ENCODE measurements at places on chromosomes 7 and 10.

GRCh38 chr7:105689067-105689819 lies 108.0 kb upstream of the EFCAB10 start:
- no peak for DNase-seq

DNA sequence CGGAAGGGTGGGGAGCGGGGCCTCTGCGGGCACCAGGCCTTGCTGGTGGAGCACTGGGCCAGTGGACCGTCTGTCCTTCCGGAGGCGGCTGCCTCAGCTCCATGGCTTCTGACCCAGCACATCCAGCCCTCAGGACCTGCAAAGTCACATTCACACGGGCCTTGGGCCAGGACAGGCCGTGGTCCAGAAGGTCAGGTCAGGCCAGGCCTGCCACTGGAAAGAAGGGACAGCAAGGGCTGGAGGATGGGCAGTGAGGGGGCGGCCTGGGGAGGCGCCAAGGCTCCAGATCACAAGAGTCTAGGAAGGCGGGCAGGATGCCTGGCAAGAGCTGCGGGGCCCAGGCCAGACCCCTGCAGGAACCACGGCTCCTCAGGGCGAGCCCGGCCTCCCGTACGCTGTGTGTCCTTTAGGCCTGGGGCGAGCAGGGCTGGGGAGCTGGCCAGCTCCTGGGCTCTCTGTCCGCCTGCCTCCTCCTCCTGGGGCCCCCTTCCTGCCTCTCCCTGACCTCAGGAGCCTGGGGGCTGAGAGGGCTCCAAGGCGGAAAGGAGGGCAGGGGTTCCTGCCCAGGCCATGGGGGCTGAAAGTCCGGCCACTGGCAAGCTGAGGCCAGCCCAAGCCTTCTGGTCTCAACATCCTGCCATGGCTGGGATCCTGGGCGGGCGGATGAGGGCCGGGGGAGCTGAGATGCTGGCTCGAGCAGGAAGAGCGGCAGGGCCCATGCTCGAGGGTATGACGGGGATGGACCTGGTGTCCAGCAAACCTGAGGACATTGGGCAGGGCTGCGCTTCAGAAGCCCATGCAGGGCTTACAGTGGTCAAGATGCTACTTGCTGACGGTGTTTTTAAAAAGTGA lies 225.8 kb downstream of the ELFN1 start:
- DNase-seq: no peak

GRCh38 chr7:128030263-128030653 lies 979 bp downstream of the LRRC4 start:
- DNase-seq: no peak

DNA sequence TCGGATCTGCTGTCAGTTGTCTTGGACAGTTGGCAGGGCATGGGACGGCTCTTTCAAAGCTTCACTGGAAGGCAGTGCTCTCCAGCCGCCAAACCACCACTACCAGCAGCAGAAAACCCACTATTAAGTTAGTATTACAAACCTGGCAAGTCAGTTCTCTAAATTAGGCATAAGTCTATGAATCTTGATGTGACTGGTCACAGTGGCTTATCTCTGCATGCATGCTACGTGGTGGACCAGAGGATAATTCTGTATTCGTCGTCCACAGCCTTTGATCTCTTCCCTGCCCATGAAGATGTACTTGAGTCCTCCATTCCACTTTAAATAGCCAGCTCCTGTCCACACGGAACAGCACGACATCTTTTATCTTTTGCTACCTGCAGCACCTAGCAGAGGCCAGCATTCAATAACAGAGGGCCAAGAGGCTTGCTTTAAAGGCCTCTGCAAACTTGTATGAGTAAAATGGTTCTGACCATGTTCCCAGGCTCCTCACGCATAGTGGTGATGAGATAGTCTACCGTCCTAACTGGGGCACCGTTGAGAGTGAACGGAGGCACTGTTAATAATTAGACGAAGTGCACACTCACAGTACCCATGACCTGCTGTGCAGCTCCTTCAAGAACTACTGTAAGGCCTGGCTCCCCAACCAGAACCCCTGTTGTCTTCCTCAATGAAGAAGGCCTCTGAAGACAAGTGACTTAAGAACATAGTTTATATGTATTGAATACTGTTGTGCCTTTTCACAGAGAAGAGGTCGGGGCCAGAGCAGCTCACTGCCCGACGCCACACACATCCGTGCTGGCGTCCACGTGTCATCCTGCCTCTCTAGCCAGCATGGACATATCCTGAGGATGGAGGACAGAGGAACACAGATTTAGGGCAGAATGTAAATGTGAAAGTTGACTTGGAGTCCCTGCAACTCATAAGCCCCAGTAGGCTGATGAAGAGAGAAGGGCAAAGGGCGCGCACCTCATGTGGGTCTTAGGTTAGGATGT lies 1.0 kb downstream of the GPR146 start:
- no peak for DNase-seq

GRCh38 chr10:128694168-128694850 lies 568.1 kb upstream of the MKI67 start:
- no peak for DNase-seq

GRCh38 chr7:45888185-45888992 lies at the start of gene IGFBP1:
IGFBP1 (plus strand) TSS chr7:45888488; CDS start chr7:45888653, 165 bp downstream.
- peak; percentile 10 for DNase-seq

DNA sequence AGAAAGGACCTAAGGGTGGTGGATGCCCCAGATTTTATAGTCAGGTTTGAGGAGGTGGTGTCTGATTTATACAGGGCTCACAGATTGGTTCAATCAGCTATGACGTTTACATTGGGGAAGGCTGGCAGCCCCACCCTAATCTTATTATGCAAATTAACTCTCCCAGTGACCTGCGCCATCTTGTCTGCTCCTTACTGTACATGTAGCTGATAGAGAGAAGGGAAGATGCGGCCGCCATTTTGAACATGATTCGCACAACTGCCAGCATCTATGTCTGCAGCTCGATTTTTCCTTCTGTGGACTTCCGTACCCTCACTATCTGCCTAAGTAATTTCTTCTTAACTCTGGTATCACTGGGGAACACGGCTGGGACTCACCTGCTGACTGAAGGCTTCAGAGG lies 619.0 kb upstream of the DPP6 start:
- no peak for DNase-seq

GRCh38 chr7:25594122-25594521 lies 365.8 kb upstream of the NPVF start:
- DNase-seq: no peak

DNA sequence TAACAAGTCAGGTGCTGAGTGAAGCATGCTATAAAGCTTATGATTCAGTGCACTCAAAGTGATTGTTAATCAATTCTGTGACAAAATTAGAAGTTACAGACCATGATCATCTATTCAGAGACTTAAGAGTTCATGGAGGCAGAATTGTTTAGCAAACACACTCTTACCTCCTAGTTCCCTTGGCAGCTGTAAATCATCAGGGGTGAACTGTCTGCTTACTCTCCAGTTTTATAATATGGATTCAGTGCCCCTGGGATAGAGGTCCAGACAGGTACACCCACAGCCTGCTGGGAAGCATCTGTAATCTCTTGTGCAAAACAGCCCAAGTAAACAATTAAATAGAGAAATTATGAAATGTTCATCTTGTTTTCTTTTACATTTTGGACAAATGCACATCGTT lies 835.0 kb upstream of the COBL start:
- peak; percentile 16 for DNase-seq

- no peak for DNase-seq
Measured at GRCh38 chr7:111138193-111138569, 47.3 kb downstream of the LRRN3 start.

DNA sequence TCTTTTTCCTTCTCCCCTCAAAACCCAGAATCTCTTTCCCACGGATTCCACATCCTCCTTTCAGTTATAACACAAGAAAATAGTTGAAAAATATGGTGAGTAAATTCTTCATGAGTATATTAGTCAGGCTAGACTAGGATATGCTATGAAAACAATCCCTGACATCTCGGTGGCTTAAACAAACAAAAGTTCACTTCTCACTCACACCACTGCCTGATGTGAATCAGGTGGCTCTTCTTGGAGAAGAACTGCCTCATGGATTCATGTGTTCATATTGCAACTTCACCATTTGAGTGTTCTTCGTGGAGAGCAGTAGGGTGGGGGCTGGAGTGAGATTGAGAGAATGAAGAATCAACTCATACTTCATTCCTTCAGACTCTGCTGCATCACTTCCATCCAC lies 204.1 kb downstream of the PHF14 start:
- no peak for DNase-seq

GRCh38 chr7:113026941-113027340 lies 59.7 kb downstream of the GPR85 start:
- DNase-seq: no peak

DNA sequence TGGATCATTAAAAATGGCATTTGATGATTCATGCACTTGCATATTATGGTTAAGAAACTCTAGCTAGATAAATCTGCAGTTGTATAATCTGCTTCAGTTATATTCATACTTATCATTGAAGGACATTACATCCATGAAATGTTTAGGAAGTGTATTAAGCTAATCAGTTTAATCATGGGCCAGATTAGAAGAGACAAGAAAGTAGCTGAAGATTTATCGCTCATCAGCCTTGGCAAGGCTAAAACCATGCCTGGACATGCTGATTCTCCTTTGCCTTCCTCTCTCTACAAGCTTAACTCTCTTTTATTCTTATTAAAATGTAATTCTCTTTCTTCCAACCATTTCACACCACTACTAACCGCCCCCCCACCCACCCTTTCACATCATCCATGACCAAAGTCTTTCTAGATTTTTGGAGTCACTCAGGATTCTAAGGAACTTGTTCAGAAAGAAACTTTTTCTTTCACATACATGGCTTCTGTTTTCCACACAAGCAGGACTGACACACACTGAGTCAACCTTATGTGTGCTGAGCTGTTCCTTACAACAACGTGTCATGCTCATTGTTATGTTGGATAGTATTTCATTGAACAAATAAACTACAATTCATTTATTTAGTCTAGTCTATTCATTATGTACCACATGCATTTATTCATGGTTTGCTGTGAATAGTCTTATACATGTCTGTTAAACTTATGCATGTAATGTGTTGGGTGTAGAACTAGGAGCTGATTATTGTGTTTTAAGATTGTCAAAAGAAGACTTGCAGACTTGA lies 227.3 kb upstream of the SP8 start:
- DNase-seq: no peak

DNA sequence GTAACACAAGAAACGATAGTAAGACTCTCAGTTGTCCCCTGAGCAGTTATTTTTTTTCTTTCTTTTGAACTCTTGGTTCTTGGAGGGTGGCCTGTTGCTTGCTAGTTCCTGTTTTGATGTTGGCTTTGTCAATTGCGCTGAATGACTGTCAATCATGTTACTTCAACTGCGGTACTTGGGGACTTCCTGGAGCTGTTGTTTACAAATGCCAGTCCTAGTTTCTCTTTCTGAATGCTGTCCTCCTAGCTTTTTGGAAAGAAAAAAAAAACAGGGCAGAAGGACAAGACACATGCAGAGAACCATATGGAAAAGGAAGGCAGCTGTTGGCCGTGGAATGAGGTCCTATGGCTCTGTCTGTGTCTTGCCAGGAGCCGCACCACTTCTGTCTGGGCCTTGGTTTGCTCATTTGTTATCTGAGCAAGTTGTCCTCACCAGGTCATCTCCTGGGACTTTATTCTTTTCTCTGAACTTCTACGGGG lies 7.0 kb upstream of the PDCD4 start:
- no peak for DNase-seq

DNA sequence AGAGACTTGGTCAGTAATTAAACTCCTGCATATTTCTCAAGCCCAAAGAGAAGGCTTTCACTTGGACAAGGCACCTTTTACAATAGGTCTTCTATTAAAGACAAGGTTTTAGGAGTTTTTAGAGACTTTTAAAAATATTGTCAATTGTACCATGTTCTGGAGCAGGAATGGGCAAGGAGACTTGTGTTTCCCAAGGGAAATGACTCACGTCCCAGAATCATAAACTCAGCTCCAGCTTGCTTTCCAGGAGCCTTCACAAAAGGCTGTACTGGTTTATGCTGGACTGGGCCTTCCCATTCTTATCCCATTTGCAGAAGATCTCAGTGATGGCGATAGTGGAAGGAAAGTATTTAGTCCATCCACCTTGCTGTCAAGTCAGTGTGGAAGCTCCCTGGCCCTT lies 7.8 kb upstream of the GLI3 start:
- DNase-seq: no peak

DNA sequence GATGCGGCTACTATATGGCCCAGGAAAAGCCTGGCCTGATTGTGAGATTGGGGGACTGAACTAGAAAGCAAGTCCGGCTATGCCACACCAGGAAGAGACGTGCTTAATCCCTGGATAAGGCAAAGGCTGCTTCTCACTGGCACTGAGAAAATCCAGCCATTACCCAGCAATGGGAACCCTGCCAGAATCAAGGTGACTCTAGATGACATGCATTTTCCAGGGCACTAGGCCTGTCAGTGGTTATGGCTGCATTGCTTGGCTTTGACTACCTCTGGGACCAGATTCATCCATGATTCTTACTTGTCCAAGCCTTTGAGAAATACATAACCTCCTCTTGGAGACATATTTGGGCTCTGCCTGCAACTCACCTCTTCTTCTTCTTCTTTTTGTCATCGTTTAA lies 317.2 kb downstream of the GRID1 start:
- no peak for DNase-seq

DNA sequence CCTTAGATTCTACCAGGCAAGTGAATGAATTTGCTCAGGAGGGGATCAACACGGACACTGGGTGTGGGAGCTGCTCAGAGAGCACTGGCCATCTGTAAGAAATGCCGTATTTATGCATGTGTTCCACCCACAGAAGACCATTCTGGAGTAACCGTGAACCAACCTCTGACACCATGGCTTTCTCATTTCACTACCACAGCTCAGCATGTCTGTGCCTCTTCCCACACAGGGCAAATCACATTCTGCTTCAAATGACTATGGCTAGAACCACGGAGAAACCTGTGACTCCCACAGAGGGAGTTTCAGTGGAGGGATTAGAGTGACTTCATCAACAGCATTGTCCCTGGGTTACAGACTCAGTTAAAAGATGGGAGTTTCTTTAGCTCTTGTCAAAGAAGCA lies 893.4 kb downstream of the XPNPEP1 start:
- no peak for DNase-seq

DNA sequence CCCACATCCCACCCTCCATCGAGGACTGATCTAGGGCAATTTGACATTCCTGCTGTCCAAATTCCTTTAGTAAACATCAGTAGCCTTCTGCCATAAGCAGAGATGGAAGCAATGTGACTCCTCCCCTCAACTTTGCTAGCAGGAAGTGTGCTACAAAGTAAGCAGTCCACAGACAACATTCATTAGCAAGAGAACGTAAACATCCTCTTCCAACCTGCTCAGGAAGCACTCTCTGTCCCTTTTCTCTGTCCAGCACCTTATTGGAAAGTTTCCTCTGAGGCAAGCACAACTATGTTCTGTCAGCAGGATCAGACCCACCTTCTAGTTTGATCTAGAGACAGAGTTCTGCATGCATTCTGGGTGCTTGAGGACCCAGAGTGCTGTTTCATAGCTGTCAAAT lies 48.1 kb upstream of the LRGUK start:
- no peak for DNase-seq

Data from DMS79 treated with DMSO at 0.1 percent for 48 hours (cell line).